ENCODE measurements at places on chromosomes 1 and 21. TPM values are rescaled to one million over a fixed set of nuclear protein-coding genes. Genes with fewer than 3 reads are reported as not detected.
A peak's percentile ranks its signal among the peaks of the same experiment; 100 is the strongest.

- DNase-seq, result no peak
Observed at GRCh38 chr1:58812926-58813325, 29.1 kb upstream of the JUN start.

DNA sequence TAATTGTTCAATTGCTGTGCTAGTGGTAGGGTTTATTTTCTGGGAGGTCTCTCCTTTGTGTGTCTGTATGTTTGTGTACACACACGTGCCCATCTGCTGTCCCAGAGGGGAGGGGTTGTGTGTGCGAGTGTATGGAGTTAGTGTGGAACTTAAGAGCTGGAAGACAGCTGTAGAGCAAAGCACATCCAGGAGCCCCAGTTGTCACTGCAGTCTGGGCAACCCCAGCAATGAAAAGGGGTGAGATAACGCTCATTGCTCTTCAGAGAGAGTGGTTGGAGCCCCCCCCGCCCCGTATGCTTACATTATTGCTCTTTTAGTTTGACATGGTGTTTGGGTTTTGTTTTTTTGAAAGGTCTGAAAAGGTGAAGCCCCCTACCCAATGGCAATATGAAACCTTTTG, 36.9 kb downstream of the NCF2 start:
- DNase-seq, result peak; percentile 31

DNA sequence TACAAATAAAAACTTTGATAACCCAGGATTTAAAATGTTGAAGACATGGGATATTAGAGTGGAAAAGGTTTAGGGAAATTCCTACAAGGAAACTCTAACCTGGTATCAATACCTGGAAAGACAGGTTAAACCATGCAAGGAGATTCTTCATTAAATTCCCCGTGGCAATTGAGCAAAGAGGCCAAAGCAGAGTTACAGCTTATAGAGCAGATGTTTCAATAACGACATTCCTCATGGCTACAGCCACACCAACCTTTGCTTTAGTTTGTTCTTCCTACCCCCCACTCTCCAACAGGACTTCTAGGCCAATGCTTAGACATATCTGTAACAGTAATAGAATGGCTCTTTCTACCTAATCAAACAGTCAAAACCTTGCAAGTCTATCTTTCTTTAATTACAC, 271.3 kb downstream of the COL11A1 start:
- no peak for DNase-seq

GRCh38 chr1:71548398-71548890, 467.6 kb upstream of the ZRANB2 start:
- no peak for DNase-seq

DNA sequence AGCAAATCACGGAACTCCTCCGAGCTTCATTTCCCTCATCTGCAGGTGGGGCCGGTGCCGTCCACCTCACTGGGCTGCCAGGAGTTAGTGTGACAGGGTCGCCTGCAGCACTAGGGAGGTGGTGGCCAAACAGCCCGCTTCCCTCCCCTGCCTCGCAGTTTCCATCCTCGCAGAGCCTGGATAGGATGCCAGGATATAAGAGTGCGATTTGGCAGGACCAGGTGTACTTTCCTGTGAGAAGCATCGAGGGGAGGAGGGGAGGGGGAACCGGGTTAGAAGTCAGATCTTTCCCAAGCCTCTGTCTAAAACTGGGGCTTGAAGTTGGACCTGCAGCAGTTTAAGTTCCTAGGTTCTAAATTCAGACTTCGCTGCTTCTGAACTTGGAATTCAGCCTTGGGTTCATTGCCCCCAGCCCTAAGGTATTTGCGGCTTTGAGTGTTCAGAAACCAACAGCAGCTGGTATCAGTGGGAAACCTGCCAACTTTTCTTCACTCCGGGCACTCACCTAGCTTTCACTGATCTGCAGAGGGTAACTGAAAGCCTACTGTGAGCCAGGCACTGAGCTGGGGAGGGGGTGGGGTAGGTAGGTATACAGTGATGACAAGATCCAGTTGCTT, 1.7 kb upstream of the JUN start:
- peak; percentile 88 for DNase-seq

- no peak for DNase-seq
Observed at GRCh38 chr1:230979952-230980351, 1.1 kb downstream of the ARV1 start.

DNA sequence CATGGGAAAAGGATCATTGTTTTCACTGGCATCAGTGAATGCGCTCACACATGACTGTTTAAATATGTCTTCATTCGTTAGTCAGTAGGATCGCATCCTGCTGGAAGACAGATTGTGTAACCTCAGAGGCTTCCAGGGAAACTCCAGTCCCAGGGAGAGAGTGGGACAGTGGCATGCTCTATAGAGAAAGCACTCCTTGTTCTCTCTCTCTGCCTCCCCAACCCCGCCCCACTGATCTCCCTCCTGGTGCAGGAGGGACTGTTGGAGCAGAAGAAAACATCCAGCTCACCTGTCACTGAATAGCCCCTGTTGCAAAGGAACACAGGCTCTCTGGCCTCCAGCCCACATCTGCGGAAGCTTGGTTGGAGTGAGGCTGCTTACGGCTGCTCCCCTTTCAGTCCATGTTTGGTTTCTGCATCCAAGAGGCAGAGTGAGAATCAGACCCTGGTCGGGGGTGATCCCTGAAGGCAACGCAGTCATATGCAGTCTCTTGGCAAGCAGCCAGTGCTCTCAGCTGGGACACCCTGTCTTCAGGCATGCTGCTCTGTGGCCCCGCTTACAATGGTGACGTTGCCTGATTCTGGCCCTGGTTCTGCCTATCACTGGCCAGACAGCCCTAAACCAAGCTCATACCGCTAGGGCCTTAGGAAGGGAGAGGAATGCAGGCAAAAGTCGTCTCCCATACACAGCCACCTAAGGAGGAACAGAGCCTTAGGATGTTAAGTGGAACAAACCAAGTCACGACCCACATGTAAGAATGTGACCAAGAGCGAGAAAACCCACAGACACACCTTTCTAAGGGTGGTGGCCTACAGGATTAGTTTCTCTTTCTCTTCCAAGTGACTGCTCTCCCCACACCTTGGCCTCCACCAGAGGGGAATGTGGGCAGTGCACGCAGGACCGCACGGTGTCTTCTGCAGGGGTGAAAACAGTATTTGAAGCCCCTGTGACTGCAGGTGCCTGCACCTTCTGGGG, 39.7 kb downstream of the BACE2 start:
- no peak for DNase-seq

DNA sequence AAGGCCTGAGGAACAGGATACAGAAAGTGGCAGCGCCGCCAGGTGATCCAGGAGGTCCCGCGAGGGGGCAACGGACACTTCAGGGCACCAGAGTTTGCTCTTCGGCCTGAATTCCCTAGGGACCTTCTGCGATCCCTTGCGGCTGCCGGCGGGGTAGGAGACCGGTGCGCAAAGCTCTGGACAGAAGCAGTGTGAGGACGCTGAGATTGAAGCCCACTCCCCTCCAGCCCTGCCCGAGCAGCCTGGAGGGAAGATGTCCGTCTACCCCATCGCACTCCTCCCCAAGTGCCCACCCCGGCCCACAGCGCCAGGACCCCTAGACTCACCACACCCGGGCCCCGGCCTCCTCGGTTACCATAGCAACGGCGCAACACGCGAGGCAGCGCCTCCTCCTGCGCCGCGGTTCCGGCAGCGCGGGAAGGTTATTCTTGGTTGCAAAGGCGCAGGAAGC, at the start of gene ANKRD45:
Gene ANKRD45, minus strand, starts transcription at position 361 of the 451 bp plus-strand sequence. CDS start 10,433 bp downstream, outside the sequence.
- DNase-seq, result peak; percentile 78

DNA sequence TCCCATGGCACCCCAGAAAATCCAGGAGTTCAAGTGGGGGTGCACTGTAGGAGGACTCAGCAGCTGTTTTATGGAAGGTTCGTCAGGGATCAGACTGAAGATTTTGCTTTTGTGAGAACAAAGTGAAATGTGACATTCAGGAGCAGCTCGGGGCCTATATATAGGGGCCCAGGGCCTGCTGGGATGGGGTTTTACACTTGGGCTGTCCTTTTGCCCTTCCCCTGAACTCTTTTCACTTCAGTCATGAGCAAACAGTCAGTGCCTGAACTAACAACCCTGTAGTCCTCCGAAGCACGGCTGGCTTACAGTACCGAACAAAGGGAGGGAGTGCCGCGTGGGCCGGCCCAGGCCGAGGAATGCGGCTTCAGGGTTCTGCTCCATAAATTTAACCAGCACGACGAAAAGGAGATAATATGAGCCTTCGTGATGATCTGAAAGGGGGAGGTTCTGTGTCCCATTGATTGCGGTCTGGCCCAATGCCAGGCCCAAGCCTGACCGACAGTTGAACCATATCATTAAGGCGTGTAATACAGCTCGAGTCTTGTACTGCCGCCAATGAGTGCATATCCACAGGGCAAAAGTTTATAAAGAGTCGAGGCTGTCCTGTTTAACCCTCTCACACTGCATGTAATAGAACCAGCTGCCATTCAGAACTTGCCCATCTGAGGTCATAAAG, 139.9 kb downstream of the DHRS3 start:
- peak; percentile 78 for DNase-seq

GRCh38 chr1:50418600-50419109, 4.6 kb downstream of the DMRTA2 start:
- DNase-seq, result no peak

- DNase-seq, result no peak
Observed at GRCh38 chr1:150093805-150094204, 26.2 kb downstream of the VPS45 start.

DNA sequence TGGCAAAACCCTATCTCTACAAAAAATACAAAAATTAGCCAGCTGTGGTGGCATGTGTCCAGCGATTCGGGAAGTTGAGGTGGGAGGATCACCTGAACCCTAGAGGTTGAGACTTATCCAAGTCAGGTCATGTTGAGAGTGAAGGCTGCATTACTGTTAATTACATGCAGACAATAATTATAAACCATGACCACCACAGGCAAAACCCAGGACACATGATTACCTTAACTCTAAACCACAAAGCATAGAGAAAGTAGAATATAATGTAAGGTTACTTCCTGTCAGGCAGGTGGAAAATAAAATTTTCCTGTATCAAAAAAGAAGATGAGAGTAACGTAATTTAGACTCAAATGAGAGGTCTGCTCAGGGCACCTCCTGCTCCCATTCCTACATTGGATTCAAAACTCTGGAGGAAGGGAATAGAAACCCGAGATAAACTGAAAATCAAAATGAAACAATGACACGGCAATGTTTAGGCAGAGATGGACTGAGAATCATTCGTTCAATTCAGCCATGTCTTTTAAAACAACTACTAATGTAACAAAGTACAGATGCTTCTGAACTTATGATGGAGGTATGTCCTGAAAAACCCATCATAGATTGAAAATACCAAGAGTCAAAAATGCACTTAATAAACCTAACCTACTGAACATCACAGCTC, 33.6 kb downstream of the RGS8 start:
- DNase-seq, result no peak

GRCh38 chr1:91555074-91555730, 54.6 kb downstream of the CDC7 start:
- DNase-seq, result no peak

SLAMF1 gene
- total RNA-seq, result 11.3 TPM

CLCA1 gene
- total RNA-seq, result not detected

SLC2A5 gene
- total RNA-seq, result 23.6 TPM

CD247 gene
- 37.7 TPM for total RNA-seq

SPRR2B gene
- total RNA-seq, result not detected

IPP gene
- total RNA-seq, result 13.4 TPM

RNPC3 gene
- total RNA-seq, result 25.9 TPM
